ENCODE measurements at places on chromosomes 13 and 19. TPM values are rescaled to one million over a fixed set of nuclear protein-coding genes. Genes with fewer than 3 reads are reported as not detected.

DNA sequence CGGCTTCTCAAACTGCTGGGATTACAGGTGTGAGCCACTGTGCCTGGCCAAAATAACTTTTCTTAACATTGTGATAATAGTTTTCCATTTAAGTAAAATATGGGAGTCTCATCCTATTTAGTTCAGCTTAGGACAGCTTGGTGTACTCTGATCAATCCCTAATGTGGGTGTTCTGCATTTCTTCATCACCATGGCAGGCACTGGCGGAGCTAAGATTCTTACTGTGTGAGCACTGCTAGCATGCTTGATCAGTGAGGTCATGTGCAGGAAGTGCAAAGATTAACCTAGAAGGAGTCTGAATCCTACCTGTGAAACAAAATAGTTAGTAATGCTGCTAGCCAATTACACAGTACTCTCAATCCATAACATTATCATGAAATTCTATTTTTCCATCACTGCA lies 1684.2 kb upstream of the SLC10A2 start:
- no peak for DNase-seq

DNA sequence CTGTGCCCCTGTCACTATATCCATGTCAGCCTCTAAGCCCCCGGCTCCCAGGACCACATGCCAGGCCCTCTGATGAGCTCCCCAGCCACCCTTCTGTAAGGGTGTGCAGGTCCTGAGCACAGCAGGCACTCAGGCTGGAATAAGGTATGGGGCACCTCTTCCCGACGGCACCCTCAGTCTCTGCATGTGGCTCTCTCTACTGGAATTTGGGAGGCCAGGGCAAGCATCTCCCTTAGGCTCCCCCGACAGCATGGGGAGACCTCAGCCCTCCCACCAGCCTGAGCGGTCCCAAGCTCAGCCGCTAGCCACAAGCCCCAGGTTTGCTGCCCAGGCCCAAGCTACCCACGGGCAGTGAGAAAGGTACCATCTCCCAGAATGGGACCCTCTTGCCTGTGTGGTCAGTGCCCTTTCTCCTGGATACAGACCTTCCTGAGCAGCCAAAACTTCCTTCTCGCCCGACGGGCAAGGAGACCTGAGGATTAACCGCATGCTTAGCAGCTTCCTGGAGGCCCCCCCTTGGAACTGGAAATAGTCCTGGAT lies 22.5 kb upstream of the C19orf12 start:
- DNase-seq: no peak

DNA sequence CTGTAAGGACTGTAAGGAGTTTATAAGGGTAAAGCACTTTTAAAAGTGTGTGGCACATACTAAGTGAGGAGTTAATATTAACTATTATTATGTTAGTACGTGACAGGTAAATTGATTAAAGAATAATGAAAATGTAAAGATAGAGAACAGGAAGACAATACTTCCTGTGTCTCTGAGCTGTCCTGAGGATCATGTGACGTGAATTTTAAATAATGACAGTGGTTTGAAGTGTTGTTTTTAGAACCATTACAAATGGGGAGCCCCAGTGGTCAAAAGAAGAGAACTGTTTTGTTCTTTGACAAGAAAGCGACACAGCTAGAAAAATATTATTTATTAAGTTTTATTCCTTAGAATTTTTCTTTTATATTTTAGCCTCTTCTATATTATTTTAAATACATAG lies 241.2 kb upstream of the STARD13 start:
- no peak for DNase-seq

GRCh38 chr19:17996826-17997316 lies 11.1 kb upstream of the ARRDC2 start:
- DNase-seq: peak; percentile 87

DNA sequence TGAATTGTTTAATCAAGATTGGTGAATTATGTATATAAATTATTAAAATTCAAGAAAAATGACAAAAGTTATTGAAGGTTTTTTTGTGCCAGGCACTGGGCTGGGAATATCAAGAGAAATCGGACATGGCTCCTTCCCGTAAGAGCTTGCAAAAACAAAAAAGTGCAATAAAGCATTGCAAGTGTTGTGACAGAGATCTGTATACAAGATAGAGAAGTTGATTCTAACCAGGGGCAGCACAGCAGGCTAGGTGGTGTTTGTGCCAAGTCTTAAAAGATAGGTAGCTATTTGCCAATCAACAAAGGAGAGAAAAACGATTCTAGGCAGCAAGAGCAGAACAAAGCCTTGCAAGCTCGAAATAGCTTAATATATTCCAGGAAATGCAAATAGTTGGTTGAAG lies 123.7 kb upstream of the WASF3 start:
- DNase-seq: no peak

- no peak for DNase-seq
These were observed 33.0 kb downstream of the UGGT2 start for GRCh38 chr13:96020155-96020575.

DNA sequence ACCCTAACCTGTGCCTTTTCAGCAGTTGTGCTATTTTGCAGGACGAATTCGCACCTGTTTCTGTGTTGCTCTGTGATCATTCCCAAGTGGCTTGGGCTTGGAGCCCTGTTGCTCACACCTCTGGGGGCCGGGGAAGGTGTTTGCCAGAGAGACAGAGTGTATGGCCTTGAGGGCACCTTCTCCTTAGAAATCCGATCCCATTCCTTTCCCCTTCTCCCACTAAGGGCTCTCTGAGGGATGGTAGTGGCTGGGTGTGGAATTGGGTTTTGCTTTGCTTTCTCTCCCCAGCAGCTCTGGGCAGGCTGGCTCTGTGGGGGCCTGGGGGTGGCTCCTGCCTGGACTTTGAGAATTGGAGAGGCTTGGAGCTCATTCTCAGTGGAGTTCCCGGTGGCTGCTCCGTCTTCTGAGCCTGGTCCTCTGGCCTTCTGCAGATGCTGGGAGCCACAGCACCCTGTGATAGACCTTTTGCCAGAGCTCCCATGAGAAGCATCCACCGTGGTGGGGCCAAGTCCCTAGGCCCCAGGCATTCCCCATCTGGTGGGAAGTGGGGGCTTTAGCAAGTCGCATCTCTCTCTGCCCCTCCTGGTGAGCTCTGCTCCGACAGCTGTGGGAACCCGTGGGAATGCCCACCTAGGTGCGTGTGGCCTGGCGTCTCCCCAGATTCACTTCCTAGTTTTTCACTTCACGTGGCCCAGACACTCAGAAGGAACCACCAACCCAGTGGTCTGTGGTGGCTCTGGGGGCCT lies 26.1 kb downstream of the ATP11A start:
- no peak for DNase-seq

DNA sequence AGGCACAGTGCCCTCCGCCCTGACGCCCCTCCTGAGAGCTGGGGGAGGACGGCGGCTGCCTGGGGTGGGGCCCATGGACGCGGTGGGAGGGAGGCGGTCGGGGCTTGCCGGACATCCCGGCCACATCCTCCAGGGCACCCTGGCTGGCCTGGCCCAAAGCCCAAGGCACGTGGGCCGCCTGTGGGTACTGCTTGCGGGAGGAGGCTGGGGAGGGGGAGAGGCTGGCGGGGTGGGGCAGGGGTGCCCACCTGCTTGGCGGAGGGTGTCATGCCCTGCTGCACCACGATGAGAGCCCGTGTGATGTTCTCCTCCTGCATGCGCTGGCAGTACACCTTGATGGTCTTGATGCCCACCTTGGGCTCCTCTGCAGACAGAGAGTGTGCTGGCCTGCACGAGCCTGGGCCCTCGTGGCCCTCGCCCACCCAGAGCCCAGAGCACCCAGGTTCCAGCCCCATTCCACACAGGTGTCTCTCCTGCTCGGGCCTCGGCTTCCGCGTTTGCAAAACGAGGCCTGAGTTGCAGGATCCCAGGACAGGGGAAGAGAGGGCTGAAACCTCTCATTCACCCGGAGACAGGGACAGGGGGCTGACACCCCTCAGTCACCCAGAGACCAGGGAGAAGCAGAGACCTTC lies 3.5 kb downstream of the POLR2E start:
- DNase-seq: no peak

Gene ZSCAN4
- total RNA-seq: not detected

Gene SGCG
- total RNA-seq: not detected

All from right lobe of liver (tissue), 6 donors.